ENCODE measurements at places on chromosomes 5 and 9.

- no peak for DNase-seq
Observed at GRCh38 chr5:142931896-142932686, 161.9 kb downstream of the ARHGAP26 start.

- DNase-seq = no peak
Observed at GRCh38 chr5:10497554-10497953, 55.9 kb downstream of the ROPN1L start.

DNA sequence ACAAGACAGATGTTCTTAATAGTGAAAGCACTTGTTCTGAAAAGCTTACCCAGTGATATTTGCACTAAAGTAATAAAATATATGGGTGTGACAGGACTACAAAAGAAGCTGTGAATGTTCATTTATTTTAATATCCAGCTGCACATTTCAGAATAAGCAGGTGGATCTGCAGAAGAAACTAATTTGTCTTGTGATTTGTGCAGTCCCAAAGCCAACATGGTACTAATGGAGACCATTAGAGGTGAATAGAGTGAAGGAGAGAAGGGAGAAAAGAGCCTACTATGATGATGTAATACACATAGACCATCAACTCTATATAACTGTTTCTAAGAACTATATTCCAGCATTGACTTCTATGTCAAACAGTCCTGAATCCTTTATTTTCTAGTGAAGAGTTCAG lies 362.8 kb downstream of the ISL1 start:
- DNase-seq = no peak

- DNase-seq = no peak
Observed at GRCh38 chr9:99118782-99119466, 14.0 kb downstream of the TGFBR1 start.

DNA sequence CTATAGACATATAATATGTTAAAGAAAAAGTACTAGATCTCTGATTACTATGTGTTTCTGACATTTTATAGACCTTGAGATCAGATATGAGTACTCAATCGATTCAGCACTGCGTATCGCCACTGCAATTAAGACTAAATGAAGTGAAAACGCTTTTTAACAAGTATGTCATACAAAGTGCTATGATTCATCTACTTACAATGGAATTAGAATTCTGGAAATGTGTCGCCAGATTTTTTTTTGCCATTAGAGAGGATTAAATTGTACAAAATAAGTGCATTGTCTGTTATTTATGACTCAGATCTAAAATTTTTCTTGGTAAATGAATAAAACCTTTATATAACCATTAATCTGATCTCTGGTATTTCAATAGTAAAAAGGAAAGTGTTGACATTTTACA lies 20.0 kb upstream of the AGGF1 start:
- DNase-seq = no peak

DNA sequence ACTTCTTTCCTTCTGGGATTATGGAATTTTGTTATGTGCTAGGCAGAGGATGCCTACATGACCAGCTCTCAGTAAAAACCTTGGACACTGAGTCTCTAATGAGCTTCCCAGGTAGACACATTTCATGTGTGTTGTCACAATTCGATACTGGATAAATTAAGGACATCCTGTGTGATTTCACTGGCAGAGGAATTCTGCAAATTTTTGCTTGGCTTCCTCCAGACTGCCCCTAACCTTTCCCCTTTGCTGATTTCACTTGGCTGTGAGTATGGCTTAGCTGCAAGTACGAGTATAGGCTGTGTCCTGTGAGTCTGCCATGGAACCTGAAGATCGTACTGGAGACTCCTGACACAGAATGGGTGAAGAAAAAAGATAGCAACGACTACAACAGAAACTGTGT lies 47.6 kb downstream of the MRPS27 start:
- DNase-seq = no peak

GRCh38 chr9:106287091-106287631 lies 575.8 kb upstream of the ZNF462 start:
- no peak for DNase-seq

DNA sequence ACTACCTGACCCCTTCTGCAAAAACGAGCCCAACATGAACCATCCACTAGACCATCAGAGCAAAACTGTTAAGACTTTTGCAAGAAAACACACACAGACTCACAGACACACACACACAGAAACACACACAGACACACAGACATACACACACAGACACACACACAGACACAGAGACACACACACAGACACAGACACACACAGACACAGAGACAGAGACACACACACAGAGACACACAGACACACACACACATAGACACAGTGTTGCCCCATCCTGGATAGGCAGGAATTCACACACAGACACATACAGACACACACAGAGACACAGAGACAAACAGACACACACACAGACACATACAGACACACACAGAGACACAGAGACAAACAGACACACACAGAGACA lies 52.5 kb downstream of the NACC2 start:
- no peak for DNase-seq

GRCh38 chr9:22227986-22228385 lies 218.6 kb upstream of the DMRTA1 start:
- DNase-seq = no peak

DNA sequence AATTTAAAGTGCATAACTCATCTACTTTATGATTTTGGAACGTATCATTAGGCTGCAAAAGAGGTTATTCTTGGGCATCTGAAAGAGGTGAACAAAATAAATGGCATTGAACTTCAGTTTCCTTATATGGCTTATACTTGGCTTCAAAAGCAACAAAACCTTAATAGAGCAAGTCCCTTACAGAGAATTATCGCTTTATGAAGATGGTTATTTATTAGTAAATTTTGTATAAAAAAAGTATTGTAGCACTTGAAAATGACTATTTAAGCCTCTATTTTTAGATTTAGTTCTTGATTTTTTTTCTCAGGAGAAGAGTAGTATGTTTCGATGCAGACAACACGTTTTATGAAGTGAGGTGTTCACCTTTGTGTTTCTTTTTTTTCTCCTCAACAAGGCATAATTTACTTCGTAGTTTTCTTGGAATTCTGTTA lies 2.0 kb downstream of the ERBIN start:
- DNase-seq = no peak

- DNase-seq = peak; percentile 52
Observed at GRCh38 chr5:135193213-135194125, 159.4 kb upstream of the PITX1 start.

DNA sequence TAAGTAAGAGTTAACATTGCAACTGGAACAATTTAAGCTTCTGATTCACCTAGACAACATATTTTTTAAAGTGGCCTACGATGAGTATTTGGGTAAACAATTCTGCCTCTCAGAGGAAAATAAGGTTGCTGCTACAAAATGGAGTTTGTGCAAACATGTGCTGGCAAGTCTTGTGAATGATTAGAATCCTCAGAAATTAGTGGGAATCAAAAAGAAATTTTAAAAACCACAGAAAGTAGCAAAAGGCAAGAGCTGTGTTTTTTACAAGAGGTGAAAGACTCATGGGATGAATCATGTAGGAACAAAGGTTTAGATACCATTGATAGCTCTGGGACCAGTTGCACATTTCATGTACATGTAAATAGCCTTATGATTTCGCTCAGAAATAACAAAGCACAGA lies 561.6 kb downstream of the TAF11L14 start:
- no peak for DNase-seq

GRCh38 chr5:103249068-103249467 lies 9.5 kb upstream of the MACIR start:
- DNase-seq = no peak

DNA sequence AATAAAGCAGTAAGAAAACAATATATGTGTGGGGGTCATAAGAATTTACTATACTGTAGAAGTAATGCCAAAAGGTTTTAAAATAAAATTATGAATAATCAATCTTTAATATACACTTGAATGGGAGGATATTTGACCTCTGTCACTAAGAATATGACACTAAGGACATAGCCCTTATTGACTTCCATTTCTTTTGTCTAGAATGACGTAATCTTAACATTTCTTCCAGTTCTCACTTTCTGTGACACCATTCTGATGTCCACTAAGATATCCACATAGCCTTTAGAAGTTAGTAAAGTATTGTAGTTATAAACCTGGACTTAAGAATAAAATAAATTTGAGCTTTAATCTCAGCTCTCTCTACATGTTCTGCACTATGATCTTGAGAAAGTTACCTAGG lies 1050.7 kb downstream of the TLE4 start:
- DNase-seq = no peak

DNA sequence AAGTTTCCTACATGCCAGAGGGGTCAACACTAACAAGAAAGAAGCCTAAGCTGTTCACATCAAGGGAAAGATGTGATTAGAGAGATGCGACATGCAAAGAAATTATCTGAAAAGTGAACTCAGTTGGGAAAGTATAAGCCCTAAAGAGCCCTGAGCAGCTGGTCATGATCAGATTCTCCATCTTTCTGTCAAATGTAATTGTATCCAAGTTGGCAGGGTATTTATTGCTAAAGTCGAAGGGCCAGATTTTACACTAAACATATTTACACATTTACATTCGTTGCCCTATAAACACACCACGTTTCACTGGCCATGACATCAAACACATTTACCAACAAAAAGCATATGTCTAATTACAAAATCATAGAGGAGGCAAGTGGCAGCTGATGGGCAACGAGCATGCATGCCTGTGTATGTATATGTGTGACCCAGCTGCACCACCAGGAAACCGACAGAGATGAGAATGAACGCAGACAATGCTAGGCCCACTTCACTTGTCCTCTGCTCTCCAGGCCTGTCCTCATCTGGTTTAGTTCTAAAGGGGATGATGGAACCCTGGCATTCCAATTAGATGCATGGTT lies 6.3 kb downstream of the FOXD1 start:
- DNase-seq = no peak

- DNase-seq = no peak
Observed at GRCh38 chr5:168895295-168896071, 316.3 kb upstream of the PANK3 start.

DNA sequence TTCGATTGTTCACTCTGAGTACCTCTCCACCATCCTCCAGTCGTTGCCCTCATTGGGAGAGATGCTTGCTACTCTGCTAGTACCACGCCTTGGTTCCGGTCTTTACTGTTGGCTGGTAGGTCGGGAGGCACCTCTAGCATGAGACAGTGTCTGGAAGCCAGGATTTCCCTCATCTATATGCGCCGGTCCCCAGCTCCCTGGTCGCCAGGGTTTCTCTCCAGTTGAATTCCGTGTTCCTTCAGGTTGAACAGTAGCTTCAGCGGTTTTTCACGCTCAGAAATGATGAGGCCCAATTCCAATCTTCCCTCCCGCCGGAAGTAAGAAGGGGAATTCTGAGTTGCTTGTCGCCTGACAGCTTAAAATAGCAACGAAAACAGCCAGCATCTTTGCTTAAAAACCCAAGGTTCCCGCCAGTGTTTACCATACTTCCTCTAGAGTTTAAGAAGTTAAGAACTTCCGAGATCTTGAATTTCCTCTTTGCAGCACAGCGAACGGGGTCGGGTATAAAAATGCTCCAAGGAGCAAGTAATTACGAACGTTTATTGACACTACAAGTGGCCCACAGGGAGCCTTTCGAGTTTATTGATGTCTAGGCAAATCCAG lies 1.3 kb upstream of the ST8SIA4 start:
- DNase-seq = no peak

- DNase-seq = peak; percentile 99
Observed at GRCh38 chr5:150789943-150790611, 11.5 kb downstream of the SMIM3 start.

DNA sequence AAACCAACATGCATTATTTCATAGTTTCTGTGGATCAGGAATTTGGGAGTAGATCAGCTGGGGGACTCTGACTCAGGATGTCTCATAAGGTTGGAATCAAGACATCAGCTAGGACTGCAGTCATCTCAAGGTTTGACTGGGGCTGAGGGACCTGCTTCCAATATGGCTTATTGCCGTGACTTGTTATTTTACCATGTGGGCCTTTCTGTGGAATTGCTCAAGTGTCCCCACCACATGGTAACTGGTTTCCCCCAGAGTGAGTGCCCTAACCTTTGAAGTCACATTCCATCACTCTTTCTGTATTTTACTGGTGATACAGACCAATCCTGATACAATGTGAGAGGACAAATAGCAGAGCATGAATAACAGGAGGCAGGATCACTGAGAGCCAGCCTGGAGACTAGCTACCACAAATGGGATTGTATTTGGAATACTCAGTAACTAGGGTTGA lies 70.2 kb upstream of the ELL2 start:
- peak; percentile 45 for DNase-seq

DNA sequence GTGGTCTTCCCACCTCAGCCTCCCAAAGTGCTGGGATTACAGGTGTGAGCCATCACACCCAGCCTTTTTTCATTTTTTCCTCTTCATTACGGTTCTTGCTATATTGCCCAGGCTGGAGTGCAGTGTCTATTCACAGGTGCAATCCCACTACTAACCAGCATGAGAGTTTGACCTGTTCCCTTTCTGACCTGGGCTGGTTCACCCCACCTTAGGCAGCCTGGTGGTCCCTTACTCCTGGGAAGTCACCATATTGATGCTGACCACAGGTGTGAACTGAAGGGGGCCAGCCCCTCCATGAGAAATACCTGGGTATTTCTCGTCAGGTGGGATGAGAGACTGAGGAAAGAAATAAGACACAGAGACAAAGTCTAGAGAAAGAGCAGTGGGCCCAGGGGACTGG lies 2.4 kb downstream of the PDE6A start:
- DNase-seq = no peak

DNA sequence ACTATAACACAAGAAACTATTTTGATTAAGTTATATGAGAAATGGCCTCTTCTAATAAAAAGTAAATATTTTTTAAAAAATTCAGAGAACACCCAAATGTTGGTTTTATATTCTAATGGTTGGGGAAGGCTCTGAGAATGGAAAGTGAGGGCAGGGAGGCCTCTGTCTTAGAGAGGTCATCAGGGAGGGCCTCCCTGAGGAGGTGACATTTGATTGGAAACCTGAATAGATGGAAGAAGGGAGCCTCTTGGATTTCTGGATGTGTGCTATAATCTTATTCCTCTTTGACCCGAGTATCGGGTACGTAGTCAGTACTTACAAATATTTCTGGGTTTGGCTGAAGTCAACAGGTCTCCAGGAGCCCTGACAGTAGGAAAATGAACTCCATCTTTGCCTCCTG lies 26.1 kb upstream of the GRPEL2 start:
- DNase-seq = no peak

DNA sequence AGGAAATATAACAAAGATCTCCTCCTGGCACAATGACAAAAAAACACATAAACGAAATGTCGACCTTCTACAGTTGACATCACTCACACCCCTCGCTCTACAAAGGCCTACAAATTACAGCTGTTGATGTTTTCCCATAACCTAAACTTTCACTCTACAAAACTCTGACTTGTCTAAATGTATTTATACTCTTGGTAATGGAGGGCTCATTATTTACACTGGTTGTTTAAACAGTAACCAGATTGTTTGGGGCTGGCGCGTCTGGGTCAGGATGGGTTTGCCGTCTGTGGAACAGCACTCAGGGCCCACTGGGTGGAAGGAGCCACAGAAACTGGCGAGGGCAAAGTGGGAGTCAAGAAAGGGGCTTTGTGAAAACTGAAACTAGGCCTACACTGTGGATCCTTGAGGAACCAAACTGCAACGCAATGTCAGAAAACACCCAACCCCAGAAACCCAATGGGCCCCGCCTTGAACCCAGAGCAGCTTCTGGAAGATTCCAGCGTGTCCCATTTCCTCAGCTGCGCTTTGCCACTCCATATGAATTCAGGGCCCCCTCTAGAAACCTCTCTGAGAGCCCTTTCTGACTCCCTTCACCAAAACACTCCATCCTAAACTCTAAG lies 136.7 kb downstream of the ROR2 start:
- DNase-seq = no peak

Data from choroid plexus epithelial cell (primary cell).